ENCODE measurements at places on chromosomes 5 and 9.

DNA sequence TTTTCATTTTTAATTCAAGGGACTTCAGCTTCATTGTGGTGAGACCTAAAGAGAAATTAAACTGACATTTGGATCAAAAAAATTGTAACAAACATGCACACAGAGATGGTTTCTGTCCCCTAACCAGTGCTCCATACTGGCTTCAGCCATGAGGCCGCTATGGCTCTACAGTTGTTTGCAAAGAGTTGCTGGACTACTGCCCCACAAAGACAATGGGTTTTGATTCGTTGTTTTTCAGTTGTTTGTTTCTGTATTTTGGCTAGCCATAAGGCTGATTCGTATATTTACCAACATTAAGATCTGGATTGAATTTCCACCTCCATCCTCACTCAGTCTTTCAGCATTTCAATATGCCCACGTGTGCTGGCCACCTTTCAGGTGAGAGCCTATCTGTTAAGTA, 163.7 kb upstream of the KIF2A start:
- no peak for DNase-seq

DNA sequence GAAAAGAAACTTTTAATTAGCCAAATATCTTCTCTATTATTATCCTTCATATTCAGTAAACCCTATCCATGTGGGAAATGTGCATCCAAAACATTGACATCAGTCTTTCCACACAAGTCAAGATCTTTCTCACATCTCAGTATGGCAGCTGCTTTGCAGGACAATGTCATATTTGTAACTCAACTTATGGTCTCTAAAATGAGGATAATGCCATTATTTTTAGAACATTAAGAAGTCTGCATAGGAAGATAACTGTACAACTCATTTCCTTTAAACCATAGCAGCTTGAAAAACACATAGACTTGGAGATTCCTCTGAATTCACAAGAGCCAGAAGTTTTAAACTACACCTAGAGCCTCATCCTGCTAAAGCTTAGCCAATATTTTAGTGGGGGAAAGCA, 43.7 kb downstream of the MCTP1 start:
- DNase-seq = no peak

GRCh38 chr5:77993141-77993854, 217.2 kb upstream of the TBCA start:
- no peak for DNase-seq

DNA sequence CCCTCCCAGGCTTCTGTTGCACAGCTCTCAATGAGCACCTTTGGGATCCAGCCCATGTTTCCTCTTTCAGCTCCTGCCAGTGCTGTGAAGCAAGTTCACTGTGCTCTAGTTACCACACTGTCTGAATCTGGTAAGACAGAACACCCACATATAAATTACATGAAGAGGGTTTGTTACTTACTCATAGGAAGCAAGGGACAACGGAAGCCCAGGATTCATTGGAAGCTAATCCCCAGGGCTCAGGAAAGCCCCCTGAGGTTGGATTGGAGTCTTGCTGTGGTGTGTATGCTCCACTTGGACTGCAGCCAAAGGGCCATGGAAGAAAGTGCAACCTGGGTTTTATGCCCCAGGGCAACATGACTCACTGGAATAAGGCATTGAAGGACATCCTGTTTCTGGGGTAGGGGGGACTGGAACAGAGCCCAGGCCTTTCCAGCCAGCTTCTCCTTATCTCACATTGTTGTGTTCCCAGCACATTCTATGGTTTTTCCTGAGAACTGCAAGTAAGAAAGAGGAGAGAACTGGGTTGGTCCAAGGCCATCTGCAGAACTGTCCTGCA, 15.6 kb upstream of the CLK4 start:
- DNase-seq = no peak

- no peak for DNase-seq
Observed at GRCh38 chr5:135942202-135942771, 12.5 kb downstream of the LECT2 start.

- no peak for DNase-seq
Observed at GRCh38 chr5:136814619-136815378, 449.5 kb upstream of the TRPC7 start.

- DNase-seq = no peak
Observed at GRCh38 chr5:89303033-89303480, 420.1 kb upstream of the MEF2C start.

DNA sequence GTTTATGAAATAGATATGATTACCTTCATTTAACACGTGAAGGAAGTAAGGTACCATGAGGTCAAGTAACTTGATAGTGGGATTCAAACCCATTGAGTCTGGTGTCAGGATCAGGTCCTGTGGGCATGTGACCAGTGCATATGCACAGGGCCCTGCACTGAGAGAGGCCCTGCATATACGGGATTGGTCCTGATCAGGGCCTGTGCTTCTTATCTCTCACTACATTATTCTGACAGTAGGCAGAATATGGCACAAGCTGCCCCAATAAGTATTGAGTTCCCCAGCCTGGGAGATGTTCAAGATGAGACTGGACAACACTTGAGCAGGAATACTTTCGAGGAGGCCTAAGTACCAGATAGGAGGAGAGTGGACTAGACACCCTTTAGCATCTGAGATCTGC, 44.0 kb downstream of the GALNT10 start:
- no peak for DNase-seq

- DNase-seq = no peak
Observed at GRCh38 chr5:111469903-111470302, 42.4 kb downstream of the STARD4 start.

DNA sequence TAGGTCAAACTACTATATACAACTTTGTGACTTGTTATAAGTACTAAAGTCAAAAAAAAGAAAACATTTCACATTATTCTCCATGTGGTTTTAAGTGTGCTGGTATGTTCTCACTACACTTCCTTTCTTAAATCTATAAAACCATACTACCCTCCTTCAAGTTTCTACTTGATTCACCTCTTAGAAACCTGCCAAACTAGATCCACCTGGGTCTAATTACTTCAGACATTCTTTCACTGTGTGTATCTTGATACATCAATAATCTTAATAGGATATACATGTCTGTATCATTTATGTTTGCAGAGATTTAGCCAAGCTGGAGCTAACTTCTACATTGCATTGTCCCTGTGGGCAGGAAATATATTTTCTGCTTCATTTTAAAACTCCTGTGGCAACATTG, 1012.6 kb downstream of the EFNA5 start:
- DNase-seq = no peak

DNA sequence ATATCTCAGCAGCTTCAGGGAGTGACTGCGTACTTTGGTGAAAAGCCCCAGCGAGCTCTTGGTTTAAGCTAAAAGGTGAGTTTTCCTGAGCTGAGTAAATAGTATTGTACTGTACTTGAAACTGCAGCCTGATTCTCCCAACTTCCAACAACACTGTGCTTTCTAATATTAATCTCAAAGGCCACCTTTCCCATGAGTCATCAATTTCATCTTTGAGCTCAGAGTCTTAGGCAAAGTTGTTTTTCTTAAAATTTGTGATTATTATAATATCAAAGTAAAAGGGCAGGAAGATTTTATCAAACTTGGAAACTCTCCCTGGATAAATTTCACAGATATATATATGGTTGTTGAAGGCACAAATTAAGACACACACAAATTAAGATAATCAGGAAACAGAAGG, 51.0 kb downstream of the TRPC7 start:
- no peak for DNase-seq

DNA sequence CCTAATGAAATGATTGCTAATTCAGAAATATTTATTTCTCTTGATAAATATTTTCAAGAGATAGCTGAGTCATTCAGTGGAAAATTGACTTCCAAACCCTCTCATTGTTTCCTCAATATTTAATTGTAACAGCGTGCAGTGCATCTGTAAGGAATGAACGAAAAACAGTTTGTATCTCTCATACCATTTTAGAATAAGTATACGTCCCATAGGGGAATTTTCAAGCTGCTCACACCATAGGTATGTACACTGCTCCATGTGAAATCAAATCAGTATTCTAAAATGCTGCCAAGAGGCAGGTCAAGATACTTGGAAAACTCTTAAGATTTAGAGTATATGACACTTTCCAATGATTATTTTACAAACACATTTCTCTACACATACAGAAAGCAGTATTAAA, 202.2 kb downstream of the ARL15 start:
- DNase-seq = no peak

GRCh38 chr5:151598984-151599383, 7.9 kb upstream of the FAT2 start:
- DNase-seq = no peak

DNA sequence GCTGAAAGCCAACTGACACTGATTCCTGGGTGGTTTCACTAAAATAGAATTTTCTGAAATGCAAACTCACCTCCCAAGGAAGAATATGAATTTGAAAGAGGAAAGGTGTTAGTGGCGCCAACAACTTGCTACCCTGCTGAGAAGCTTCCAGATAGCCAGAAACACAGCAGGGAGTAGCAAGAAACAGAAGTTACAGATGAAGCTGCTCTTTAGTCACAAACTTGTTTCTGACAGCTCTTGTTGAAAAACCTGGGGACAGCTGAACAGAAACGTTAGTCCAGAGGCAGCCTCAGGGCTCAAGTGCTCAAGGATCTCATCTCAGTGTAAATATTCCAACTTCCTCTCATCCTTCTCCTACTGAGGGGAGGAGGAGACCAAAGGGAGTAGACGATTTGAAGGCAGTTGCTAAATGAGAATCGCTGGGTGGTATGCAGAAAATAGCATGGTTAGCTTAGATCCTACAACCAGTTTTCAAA, 184.1 kb downstream of the PDE4D start:
- DNase-seq = no peak

GRCh38 chr9:2012347-2012746, 2.8 kb upstream of the SMARCA2 start:
- DNase-seq = no peak

GRCh38 chr9:92954049-92954861, 6.9 kb downstream of the FGD3 start:
- DNase-seq = no peak

DNA sequence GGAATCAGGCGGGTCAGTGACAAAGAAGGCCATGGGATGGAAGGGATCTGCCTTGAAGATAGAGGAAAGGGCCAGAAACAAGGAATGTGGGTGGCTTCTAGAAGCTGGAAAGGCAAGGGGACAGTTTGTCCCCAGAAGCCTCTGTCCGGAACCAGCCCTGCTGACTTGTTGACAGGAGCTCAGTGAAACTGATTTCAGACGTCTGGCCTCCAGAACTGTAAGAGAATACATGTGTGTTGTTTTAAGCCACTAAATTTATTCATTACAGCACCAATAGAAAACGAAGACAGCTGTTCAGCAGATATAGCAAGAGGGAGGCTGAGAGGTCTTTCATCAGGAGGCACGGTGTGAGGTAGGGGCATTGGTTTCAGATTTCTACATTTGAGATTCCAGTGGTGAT, 422.5 kb downstream of the KDM4C start:
- no peak for DNase-seq

- DNase-seq = peak; percentile 3
Observed at GRCh38 chr5:148206620-148207019, 3.8 kb downstream of the SPINK6 start.

DNA sequence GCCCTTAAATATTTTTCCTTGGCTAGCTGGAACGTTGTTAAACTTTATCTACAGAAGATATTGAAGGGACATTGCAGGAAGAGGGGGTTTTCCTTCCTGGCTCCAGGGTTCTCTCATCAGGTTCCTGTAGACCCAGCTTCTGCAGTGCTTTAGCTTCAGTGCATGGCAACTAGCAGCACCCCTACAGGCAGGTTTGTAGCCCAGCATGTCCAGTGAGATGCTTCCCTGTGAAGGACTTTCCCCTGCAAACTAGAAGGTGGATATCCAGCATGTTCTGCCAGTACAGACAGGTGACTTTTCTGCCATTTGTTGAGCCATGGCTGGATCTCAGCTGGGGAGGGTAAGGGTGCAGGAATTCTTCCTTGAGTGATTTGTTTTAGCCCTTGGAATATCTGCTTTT, 10.4 kb downstream of the CCL28 start:
- no peak for DNase-seq

DNA sequence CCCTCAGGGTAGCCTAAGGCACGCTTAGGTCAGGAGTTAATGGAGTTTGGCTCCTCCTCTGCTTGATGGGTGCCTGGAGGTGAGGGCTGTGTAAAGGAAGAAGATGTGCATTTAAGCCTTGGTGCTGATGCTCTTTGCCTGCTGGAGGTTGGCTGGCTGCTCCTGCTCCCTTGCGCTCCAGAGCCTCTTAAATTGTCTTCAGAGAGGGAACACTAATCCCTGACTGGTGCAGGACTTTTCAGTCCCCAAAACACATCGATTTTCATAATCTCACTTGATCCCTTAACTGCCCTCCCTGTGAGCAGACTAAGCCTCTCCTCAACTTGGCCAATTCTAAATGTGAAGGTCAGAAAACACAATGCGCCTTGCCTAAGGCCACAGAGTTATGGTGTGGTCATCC, 16.2 kb upstream of the TCOF1 start:
- DNase-seq = no peak

- DNase-seq = no peak
Observed at GRCh38 chr9:4065054-4065453, 234.8 kb downstream of the GLIS3 start.

GRCh38 chr9:90466441-90466840, 176.2 kb downstream of the DIRAS2 start:
- DNase-seq = no peak

GRCh38 chr9:138075961-138076649, 198.5 kb downstream of the CACNA1B start:
- no peak for DNase-seq

GRCh38 chr9:92097997-92098482, 17.2 kb downstream of the SPTLC1 start:
- DNase-seq = peak; percentile 62

GRCh38 chr5:95959888-95960666, 1.6 kb downstream of the ELL2 start:
- DNase-seq = no peak

DNA sequence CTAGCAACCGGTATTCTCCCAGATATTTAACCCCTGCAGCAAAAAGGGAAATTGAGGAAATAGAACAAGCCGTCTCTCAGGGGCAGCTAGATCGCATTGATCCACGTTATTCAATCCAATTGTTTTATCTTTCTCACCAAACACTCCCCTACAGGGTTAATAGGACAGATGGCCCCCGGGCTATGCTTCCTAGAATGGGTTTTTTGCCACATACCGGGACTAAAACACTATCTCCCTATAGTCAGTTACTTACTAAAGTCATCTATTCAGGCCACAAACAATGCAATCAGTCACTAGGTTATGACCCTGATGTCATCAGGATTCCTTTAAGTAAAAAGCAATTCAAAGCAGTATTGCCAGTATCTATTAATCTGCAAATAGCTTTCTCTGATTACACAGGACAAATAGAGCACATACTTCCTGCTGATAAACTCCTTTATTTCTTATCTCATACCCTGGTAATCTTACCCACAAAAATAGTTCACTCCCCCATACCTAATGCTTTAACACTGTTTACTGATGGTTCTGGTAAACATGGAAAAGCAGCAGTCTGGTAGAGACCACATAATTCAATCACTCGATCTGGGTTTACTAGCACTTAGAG, 159.0 kb downstream of the CPLANE1 start:
- no peak for DNase-seq
